A172 (cell line): ENCODE measurements at places on chromosomes 7 and 10. TPM values are rescaled to one million over a fixed set of nuclear protein-coding genes. Genes with fewer than 3 reads are reported as not detected.

The TRPV5 gene
- total RNA-seq, result 0.22 TPM in 1 of 2 replicates, not detected in the other

The ANKRD7 gene
- 3.2 and 3.8 TPM in 2 replicates for total RNA-seq

The TNS3 gene
- total RNA-seq, result 95.2 and 97.2 TPM in 2 replicates

DNA sequence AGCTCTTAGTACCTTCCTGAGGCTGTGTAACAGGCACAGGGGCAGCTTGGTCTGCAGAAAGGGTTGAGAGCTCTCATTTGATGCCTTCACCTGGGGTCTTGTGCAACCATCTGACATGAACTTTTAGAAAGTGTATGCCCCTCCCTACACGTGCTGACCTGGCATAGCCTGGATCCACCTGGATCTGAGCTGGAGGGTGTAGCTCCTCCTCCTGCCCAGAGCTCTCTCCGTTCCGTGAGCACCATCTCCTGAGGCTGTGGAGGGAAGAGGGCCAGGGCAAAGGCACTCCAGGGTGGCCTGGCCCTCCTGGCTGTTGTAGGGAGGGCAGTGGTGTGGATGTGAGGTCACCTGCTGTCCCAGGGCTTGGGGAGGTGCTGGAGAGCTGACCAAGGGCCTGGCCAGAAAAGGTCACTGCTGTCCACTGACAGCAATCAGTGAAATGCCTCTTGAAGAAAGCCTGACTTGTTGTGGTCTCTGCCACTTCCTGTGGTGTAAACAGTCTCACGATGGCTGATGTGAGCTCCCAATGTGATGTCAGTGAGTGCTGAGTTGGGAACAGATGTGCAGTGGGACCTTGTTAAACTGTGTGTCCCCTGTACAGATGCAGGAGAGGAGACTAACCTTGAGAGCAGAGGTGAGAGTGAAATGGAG, 23.0 kb downstream of the AMZ1 start:
- peak; percentile 40 for DNase-seq

DNA sequence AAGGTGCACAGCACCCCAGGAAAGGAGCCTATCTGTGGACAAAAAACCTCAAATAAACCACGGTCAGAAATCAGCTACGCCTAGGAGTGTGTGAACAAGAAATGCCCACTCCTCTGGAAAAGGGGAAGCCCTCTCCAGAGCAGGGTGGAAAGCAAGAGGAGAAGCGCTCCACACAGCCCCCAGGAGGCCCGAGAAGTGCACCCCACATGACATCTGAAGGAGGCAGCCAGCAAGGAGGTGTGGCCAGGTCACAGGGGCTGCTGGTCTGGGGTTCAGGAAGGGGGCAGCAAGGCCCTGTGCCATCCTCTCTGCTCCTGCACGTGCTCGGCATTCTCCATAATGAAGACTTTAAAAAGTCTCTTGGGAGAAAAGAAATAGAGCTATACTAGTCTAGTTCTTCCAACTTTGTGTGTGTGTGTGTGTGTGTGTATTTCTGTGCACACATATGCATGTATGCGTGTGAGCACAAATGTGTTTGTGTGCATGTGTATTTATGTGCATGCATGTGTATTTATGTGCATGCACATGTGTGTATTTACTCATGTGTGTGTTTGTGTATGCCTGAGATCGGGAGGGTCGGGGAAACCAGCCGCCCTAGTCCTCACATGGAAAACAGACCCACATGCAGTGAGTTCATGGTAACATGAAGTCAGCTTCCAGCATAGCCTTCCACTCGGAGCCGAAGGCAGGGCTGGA, 76.5 kb downstream of the TNS3 start:
- no peak for DNase-seq

DNA sequence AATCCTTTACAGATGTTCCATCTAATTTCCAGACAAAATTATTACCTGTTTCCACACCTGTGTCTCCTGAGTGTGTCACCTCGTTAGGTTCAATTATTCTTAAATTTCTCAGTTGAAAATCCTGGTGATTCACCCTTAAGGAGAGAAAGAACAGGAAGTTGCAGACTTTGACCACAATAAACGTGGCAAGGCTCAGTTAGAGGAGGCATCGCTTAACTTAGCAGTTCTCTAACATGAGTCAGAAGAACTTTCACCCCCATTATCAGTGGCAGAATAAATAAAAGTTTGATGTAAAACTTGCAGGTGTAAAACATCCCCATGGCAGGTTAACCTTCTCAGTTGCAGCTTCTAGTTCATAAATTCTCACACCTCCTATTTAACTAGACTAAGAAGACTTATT, 8.3 kb downstream of the XPNPEP1 start:
- DNase-seq, result peak; percentile 94

GRCh38 chr10:106182542-106182941, 982.0 kb downstream of the SORCS1 start:
- no peak for DNase-seq

GRCh38 chr7:124364283-124364682, 331.4 kb upstream of the TMEM229A start:
- DNase-seq, result no peak

- no peak for DNase-seq
Observed at GRCh38 chr10:108275895-108276685, 1111.6 kb upstream of the SORCS1 start.
